ENCODE measurements at places on chromosomes 6 and 20. TPM values are rescaled to one million over a fixed set of nuclear protein-coding genes. Genes with fewer than 3 reads are reported as not detected.

Gene HLA-DQB1
- total RNA-seq = not detected

Gene GCNT2
- total RNA-seq = 27.3 TPM

DNA sequence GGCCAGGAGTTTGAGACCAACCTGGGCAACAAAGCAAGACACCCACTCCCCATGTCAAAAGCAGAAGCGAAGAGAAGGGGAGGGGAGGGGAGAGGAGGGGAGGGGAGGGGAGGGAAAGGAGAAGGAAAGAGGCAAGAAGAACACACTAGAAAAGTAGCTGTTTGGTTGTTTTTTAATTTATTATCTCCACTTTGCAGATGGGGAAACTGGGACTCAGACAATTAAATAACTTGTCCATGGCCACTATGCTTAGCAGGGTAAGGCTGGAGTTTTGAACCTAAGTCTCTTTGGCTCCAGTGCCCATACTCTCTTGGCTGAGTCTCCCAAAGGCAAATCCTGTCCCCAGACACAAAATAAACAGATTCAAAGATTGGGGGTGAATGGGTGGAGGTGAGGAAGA, 12.4 kb upstream of the GHRH start:
- no peaks in the 10 kb centered on the region for H3K4me1 ChIP-seq
- DNase-seq = no peak
- H3K27me3 ChIP-seq = 0 out of 2 replicates have a peak, but pooled peaks cover 4% of the 10 kb centered on the region
- H3K4me3 ChIP-seq = no peak overlapping the region
- no peak overlapping the region for H3K27ac ChIP-seq

Gene B3GAT2
- total RNA-seq = not detected

DNA sequence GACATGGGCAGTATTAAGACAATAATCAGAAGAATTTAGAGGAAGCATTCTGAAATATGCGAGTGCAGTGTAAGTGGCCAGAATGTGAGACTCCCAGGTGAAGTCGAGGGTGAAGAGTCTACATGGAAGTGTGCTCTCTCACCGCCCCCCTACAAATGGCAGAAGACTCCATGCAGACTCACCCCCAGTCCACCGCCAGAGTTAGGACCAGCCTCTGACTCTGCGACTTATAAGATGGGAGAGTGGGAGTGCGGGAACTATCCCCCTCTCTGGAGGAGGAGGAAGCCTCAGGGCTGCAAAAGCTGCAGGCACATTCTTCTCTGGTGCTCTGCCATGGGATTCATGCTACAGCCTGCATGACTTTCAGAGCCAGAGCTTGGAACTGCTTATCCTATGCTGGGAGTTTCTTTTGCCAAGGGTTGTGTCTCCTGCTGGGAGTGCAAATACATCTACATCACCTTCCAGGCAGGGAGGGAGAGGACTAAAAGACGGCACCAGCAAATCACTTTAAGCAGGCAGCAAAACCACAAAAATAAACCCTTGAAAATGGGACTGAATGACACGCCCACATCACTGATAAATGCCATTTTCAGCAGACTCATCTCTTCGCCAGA, 206.7 kb upstream of the SULF2 start:
- DNase-seq = no peak
- H3K27ac ChIP-seq = no peak overlapping the region
- no peak overlapping the region for H3K4me3 ChIP-seq
- peaks cover 19% of the 10 kb centered on the region for H3K27me3 ChIP-seq
- H3K4me1 ChIP-seq = no peaks in the 10 kb centered on the region
- no peaks in the 10 kb centered on the region for H3K36me3 ChIP-seq

DNA sequence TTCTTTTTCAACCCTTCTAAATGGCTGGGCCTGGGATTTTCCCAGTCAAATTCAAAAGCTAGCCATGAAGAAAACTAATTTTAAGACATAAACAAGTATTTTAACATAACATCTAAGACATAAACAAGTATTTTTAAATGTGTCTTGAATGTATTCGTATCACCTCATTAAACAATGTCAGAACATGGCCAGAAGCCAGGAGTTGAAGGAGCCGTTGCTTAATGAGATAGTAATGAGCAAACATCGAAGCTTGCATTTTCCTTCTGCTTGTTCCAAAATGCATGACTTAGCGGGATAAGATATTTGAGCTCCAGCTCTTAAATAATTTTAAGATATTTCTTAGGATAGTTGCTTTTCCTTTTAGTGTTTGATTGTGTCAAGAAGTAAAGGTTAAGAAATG, 4.2 kb upstream of the RNF182 start:
- H3K27ac ChIP-seq = no peak overlapping the region
- H3K27me3 ChIP-seq = peaks cover 5% of the 10 kb centered on the region
- H3K36me3 ChIP-seq = no peaks in the 10 kb centered on the region
- H3K4me1 ChIP-seq = peaks cover 19% of the 10 kb centered on the region
- no peak overlapping the region for H3K4me3 ChIP-seq

GRCh38 chr20:50188879-50189680, 1.6 kb upstream of the CEBPB start:
- no peak for DNase-seq
- H3K4me3 ChIP-seq = no peak overlapping the region
- no peak overlapping the region for H3K27ac ChIP-seq
- peaks cover 22% of the 10 kb centered on the region for H3K4me1 ChIP-seq

Gene SLC17A1
- not detected for total RNA-seq

GRCh38 chr6:54390362-54390761, 82.1 kb downstream of the TINAG start:
- H3K27me3 ChIP-seq = no peaks in the 10 kb centered on the region
- no peak overlapping the region for H3K4me3 ChIP-seq
- no peak for DNase-seq
- H3K27ac ChIP-seq = no peak overlapping the region
- H3K36me3 ChIP-seq = no peaks in the 10 kb centered on the region

- peaks cover 90% of the 10 kb centered on the region for H3K36me3 ChIP-seq
- no peak overlapping the region for H3K4me3 ChIP-seq
- no peaks in the 10 kb centered on the region for H3K27me3 ChIP-seq
- no peak for DNase-seq
- H3K4me1 ChIP-seq = peaks cover 7% of the 10 kb centered on the region
Observed at GRCh38 chr20:36819659-36820058, 46.1 kb upstream of the DSN1 start.

- H3K4me1 ChIP-seq = peaks cover 45% of the 10 kb centered on the region
- H3K36me3 ChIP-seq = no peaks in the 10 kb centered on the region
- no peak overlapping the region for H3K4me3 ChIP-seq
- no peaks in the 10 kb centered on the region for H3K27me3 ChIP-seq
- DNase-seq = peak; percentile 86
Observed at GRCh38 chr6:25179051-25179778, 100.0 kb upstream of the CARMIL1 start.

DNA sequence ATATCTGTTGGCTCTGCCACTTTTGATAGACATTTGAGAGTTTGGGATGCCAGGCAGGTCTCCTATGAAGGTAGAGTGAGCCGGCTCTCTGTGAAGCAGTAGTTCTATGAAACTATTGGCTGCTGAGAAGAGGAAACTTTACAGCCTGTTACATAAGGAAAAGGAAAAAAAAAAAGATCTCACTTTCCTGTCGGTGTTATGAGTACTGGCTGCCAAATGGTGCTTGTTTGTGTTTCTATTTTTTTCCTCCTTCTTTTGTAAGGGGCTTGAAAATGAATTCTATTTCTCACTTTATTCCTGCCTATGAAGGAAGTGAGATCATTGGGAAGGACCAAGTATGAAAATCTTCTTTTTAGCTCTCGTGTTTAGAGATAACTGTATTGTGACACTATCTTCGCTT, 73.1 kb upstream of the CLDN20 start:
- H3K4me1 ChIP-seq = peaks cover 50% of the 10 kb centered on the region
- DNase-seq = no peak
- H3K27ac ChIP-seq = no peak overlapping the region
- H3K4me3 ChIP-seq = no peak overlapping the region

GRCh38 chr6:164039954-164040375, 625.4 kb downstream of the QKI start:
- H3K4me3 ChIP-seq = no peak overlapping the region
- DNase-seq = no peak
- no peaks in the 10 kb centered on the region for H3K4me1 ChIP-seq
- no peak overlapping the region for H3K27ac ChIP-seq

Gene SMLR1
- not detected for total RNA-seq

GRCh38 chr6:121851056-121851455, 415.6 kb downstream of the GJA1 start:
- peak; percentile 32 for DNase-seq
- H3K27ac ChIP-seq = peak overlapping the region; percentile 29
- H3K4me3 ChIP-seq = no peak overlapping the region
- no peaks in the 10 kb centered on the region for H3K27me3 ChIP-seq
- no peaks in the 10 kb centered on the region for H3K36me3 ChIP-seq

DNA sequence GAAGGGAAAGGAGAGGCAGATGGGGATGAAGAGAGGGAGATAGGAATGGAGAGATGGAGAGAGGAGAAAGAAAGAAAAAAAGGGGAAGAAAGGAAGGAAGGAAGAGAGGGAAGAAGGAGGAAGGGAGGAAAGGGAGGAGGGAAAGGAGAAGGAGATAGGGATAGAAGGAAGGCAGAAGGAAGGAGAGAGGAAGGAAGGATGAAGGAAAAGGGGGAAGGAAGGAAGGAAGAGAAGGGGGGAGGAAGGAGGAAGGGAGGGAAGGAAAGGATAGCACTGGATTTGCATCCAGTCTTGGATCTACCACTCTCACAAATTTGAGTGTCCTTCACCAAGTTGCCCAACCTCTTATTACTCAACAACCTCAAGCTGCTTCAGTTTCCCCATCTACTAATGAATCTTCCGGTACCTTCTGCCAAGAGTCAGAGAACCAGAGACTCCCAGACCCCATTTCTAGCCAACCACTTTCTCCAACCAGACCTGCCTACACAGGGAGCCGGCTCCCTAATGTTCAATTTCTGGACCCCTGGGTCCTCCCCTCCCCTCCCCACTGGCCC, 79.7 kb upstream of the FOXP4 start:
- peaks cover 25% of the 10 kb centered on the region for H3K4me1 ChIP-seq
- H3K36me3 ChIP-seq = no peaks in the 10 kb centered on the region
- no peak overlapping the region for H3K4me3 ChIP-seq
- DNase-seq = no peak
- H3K27ac ChIP-seq = no peak overlapping the region

DNA sequence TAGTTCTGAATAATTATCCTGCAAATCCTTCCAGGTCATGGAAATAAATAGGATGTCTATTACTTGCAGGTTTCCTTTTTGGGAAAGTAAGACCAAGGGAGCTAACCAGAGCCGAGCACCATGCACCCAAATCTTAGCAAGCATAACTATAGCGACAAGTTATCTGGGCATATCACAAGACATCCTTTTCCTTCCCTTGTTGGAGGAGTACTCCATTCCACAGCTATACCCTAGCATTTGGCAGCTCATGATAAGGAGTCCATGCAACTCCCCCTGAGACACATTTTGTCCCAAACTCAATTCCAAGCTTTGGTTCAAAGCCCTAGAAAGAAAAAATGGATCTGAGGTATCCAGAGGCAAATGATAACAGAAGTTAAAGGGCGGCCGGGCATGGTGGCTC, 16.5 kb upstream of the ASCC3 start:
- no peak for DNase-seq
- peaks cover 6% of the 10 kb centered on the region for H3K27me3 ChIP-seq
- no peak overlapping the region for H3K4me3 ChIP-seq
- no peaks in the 10 kb centered on the region for H3K4me1 ChIP-seq
- H3K36me3 ChIP-seq = no peaks in the 10 kb centered on the region
- no peak overlapping the region for H3K27ac ChIP-seq

GRCh38 chr20:24470746-24471582, 1.5 kb downstream of the SYNDIG1 start:
- no peak overlapping the region for H3K4me3 ChIP-seq
- peaks cover 67% of the 10 kb centered on the region for H3K27me3 ChIP-seq
- DNase-seq = no peak
- H3K27ac ChIP-seq = no peak overlapping the region
- no peaks in the 10 kb centered on the region for H3K36me3 ChIP-seq
- H3K4me1 ChIP-seq = no peaks in the 10 kb centered on the region

DNA sequence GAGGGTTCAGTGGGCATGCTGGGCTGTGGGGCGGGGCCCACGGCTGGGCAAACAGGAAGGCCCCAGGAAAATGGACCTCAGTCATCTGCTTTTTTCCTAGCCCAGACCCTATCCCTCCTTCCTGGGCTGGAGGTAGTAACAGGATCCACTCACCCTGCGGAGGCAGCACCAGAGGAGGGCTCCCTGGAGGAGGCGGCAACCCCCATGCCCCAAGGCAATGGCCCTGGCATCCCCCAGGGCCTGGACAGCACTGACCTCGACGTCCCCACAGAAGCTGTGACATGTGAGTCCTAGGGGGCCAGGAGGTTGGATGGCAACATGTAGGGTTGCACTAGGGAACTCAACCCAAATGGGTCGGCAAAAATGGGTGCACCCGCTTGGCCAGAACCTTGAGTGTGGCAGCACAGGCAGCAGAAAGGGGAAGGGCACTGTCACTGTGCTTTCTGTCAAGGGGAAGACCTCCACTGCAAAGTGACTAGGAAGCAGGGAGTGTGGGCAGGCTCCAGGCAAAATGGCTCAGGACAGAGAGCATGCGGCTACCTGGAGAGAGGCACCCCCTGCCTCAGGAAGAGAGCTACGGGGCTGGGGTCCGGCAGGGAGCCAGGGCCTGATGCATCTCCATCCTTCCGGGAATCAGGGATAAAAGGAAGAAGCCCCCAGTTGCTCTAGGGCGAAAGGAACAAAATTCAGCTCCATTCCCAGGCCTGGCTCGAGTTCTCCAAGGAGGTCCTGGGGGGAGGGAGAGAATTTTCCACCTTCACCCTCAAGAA, 7.9 kb downstream of the MDFI start:
- H3K27me3 ChIP-seq = no peaks in the 10 kb centered on the region
- no peaks in the 10 kb centered on the region for H3K36me3 ChIP-seq
- no peak overlapping the region for H3K4me3 ChIP-seq
- DNase-seq = no peak
- no peak overlapping the region for H3K27ac ChIP-seq
- no peaks in the 10 kb centered on the region for H3K4me1 ChIP-seq

GRCh38 chr6:143642403-143642802, 35.4 kb upstream of the PHACTR2 start:
- no peak overlapping the region for H3K4me3 ChIP-seq
- peaks cover 4% of the 10 kb centered on the region for H3K4me1 ChIP-seq
- DNase-seq = no peak
- H3K27me3 ChIP-seq = no peaks in the 10 kb centered on the region

- no peak for DNase-seq
- no peaks in the 10 kb centered on the region for H3K4me1 ChIP-seq
- no peaks in the 10 kb centered on the region for H3K36me3 ChIP-seq
Observed at GRCh38 chr6:3871515-3871914, 22.3 kb downstream of the FAM50B start.

Gene PRICKLE4
- total RNA-seq = not detected

DNA sequence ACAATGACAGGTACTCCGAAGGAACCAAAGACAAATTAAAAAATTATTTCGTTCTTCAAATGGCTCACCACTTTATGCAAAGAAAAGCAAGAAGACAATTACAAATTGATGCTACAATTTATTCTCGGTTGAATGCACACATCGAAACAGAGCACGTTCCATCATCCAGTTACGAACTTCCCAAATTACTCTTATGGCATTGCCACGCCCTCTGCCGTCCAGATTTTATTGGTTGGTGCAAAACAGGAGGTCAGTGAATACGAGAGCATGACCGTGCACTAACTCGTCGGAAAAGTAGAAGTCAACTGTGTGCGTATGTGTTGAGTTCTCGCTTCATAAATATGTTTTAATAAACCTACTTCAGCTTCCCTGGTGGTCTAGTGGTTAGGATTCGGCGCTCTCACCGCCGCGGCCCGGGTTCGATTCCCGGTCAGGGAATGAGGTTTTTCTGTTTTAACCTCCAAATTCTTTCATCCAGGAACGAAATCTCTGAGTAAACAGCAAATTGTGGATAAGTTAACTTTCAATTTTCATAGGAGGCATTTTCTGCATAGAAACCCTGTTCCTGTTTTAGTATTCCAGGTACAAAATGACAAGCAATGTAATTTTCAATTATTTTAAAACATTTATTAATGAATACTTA, 23.2 kb downstream of the ZNF311 start:
- peak overlapping the region; percentile 44 for H3K4me3 ChIP-seq
- H3K4me1 ChIP-seq = peaks cover 17% of the 10 kb centered on the region
- DNase-seq = peak; percentile 94
- no peaks in the 10 kb centered on the region for H3K36me3 ChIP-seq
- no peaks in the 10 kb centered on the region for H3K27me3 ChIP-seq
- peak overlapping the region; percentile 39 for H3K27ac ChIP-seq

Measured in SJSA1 (cell line).